ENCODE measurements at places on chromosomes 2 and 18.
A peak's percentile ranks its signal among the peaks of the same experiment; 100 is the strongest.

GRCh38 chr2:102748107-102748506 lies 13.7 kb upstream of the TMEM182 start:
- DNase-seq: no peak

DNA sequence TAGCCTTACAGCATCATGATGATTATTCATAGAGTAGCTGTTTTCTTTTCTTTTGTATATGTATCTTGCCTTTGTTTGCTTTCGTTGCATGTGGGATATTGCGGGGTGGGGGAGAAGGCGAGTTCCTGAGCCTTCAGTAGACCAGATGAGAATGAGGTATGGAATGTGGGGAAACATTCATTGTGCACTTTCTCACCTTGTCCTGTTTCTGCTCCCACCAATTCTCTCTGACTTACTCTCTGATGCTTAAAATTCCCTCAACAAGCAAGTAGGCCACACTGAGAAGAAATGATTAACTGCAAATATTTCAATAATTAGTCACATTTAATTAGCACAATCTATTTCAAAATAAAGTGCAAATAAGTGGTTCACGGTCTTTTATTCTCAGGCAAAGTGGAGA lies 31.0 kb downstream of the GKN2 start:
- DNase-seq: no peak

GRCh38 chr2:27955384-27956161 lies 65.0 kb downstream of the BABAM2 start:
- DNase-seq: no peak

DNA sequence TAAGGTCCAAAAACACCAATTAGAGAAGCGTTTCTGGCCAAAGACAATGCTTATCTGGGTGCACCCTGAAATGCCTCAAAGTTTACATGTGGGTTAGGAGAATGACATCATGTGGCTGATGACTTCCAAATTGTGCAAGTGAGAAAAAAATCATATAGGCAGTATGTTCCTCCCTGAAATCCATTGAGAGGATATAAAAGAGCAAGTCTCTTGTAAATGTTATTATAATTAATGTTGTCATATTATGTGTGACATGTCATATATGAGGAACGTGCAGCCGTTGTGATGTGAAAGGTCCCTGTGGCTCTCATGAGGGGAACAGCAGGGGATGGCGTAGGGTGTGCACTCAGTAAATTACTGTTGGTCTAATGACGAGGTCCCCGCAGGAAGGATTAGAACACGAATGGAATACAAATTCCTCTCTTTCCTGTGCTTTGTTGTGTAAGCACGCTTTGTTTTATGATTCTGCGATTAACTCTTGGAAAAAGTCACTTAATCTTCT lies 290.8 kb downstream of the PRKCE start:
- DNase-seq: no peak

DNA sequence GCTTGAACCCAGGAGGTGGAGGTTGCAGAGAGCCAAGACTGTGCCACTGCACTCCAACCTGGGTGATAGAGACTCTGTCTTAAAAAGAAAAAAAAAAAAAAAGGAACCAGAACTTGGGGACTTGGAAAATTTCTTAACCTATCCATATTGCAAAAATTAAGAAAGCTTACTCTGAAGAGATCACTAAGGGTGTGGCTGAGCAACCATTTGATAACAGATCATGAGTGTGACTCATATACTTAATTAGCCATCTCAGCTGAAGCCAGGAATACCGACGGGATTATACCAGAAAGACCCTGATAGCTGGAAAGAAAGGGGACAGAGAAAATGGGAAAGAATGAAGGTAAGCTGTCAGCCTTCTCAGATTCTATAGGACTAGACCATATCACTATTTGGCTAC lies 7.1 kb upstream of the ADD2 start:
- no peak for DNase-seq

GRCh38 chr2:218885981-218886947 lies 5.6 kb downstream of the WNT10A start:
- DNase-seq: no peak

GRCh38 chr18:26771524-26771923 lies 94.0 kb downstream of the AQP4 start:
- DNase-seq: no peak

- no peak for DNase-seq
Measured at GRCh38 chr18:37525262-37525585, 40.4 kb downstream of the CELF4 start.

GRCh38 chr2:109372614-109373013 lies 241.2 kb downstream of the SEPTIN10 start:
- DNase-seq: no peak

- DNase-seq: no peak
Measured at GRCh38 chr2:226362980-226363379, 436.6 kb downstream of the IRS1 start.

- no peak for DNase-seq
Measured at GRCh38 chr18:13578400-13578799, 148.0 kb downstream of the FAM210A start.

GRCh38 chr2:222837643-222838056 lies 23.2 kb upstream of the ACSL3 start:
- no peak for DNase-seq

- DNase-seq: peak; percentile 26
Measured at GRCh38 chr18:12657684-12658425, at the start of gene SPIRE1. Gene SPIRE1 (minus strand): TSS chr18:12658107. CDS start chr18:12657866, 241 bp downstream.

DNA sequence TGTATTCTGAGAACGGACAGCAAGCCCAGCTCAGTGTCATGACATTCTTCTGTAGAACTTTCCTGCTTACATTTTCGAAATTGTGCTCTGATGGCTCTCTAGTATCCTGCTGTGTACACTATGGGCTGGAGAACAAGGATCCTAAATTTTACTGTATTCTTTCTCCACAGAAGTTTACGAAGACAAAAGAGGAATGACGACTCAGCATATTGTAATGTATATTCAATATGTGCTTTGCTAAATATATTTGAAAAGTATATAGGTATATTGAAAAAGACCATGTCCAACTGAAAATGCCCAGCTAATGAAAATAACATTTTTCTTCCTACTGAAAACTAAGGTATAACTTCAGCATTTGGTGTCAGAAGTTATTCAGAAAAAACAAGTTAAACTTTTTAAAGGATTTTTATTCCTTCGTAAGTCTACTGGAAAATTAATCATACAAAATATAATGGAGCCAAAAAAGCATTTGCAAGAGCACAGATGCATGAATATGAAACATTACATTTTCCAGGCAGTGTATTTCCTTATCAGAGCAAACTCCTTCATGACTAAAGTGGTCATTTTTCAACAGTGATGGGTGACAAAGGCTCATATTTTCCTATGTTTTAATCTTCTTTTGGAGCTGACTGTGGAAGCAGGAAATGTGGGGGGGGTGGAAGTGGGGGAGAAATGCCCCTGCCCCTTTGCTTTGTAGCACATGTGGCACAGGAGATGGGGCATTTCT lies 143.8 kb upstream of the THUMPD2 start:
- no peak for DNase-seq

- DNase-seq: no peak
Measured at GRCh38 chr2:184971546-184972068, 373.3 kb downstream of the ZNF804A start.

- no peak for DNase-seq
Measured at GRCh38 chr2:128568106-128568505, 249.4 kb upstream of the HS6ST1 start.

DNA sequence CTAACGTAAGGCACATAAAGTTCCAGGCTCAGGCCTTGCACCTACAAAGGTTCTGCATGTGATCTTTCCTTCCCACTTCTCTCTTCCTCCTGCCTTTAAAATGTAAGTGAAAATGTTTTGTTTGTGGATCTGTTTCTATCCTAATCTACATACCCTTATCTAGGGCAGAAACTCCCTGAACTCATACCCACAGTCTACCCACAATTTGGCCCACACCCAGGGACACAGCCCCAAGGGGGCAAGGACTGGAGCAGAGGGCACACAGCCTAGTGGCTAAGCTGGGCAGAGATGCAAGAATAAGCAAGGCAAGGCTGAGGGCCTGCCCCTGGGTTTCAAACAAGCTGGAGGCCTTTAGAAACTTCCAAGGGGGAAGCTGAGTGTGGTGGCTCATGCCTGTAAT lies 71.0 kb downstream of the HS1BP3 start:
- no peak for DNase-seq

DNA sequence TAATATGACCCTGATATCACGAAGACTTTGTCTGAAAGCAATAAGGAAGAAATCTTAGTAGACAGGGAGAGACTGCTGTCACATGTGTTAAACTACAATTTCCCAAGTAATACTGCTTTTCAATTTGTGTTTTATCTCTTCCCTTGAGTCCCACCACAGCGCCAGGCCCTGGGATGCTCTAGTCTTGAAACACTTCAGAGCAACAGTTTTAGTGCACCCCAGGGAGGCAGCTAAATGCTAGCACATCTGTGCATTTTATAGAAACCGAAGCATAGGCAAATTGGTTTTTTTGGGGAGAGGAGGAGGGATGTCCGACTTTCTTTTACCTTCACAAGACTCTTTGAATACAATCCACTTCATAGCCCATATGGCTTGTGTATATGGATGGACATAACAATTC lies 550.0 kb upstream of the SYT4 start:
- DNase-seq: no peak

DNA sequence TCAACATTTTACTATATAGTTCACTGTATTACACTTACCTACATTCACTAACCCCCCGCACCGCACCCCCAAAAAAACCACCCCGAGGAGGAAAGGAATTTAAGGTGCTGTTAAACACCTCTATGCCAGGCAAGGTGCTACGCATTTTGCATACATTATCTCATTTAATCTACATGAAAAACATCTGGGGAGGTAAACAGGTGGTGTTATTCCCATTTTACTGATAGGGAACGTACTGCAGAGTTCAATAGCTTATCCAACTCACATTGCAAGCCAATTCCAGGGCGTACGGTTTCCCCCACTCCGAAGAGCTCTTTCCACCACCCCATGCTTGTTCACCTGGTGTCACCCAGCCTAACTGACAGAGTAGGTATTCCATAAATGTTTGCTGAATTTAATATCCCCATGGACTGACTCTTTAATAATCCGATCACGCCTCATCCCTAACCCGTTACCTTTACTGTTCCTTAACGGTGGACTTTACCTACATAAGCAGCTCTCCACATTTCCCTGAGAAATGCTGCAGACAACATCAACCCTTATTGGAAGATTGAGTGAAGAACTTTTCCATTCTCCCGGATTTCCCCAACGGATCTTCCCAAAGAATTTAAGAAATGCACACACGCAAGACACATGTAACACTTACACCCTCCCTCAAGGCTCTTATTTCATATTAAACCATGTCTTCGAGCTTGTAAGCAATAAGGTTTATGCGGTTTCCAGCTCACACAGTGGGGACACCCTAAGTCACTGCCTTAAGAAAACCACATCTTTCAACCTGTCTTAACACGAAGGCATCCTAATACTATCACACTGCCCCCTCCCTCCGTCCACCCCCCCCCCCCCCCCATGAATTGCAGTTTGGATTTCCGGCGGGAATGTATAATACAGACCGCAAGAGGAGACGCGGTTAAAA lies 1.2 kb downstream of the RAPH1 start:
- DNase-seq: peak; percentile 39

- DNase-seq: no peak
Measured at GRCh38 chr18:61865466-61866175, 27.2 kb downstream of the RNF152 start.

DNA sequence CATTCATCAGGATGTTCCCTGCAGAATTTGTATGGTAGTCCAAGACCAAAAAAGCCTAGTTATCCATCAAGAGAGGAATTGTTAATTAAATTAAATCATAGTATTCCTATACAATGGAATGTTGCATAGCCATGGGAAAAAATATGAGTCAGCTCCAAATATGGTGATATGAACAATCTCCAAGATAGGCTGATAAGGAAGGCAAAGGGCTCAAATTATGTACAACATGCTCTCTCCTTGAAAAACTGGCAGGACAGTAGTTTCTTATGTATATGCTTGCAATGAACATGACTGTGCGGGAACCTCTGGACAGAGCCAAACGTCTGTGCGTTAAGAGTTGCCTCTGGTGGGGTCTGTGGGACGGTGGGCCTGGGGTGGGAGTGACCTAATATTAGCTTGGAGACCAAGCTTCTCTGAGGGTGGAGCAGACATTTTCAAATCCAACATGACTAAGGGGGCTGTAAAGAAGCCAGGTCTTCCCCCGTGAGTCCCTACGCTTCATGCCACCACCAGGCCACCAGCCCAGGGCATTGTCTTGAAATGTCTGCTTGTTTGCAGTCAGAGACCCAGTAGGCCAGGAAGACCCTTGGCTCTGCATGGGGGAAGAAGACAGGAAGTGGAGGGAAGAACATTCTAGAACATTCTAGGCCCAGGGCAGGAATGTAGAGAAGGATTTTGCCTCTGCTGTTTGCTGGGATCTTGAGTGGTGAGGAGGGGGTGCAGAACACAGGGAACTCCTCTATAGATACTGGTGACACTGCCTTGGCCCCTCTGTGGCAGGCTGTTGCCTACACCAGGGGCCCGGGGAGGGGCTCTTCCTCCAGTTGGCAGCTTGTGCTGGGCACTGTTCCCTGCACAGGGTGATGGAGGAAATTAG lies 244.0 kb upstream of the HS6ST1 start:
- no peak for DNase-seq

- no peak for DNase-seq
Measured at GRCh38 chr2:120736624-120737339, 1.1 kb downstream of the GLI2 start.

GRCh38 chr2:66494708-66495107 lies 59.8 kb downstream of the MEIS1 start:
- no peak for DNase-seq

DNA sequence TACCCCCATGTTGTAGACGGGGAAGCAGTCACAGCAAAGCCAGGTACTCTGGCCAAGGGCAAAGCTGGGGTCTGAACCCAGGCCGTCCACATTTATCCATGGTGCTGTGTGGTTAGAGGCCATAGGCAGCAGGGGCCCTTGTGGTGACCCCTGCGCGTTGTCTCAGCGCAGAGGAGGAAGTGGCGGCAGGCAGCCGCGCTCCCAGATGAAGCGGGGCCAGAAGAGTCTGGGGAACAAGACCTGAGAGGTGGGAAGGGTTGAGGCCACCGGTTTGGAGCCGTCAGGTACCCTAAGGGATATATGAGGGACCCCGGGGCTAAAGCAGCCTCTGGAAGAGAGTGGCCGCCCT lies 770 bp downstream of the ZNF396 start:
- DNase-seq: no peak

GRCh38 chr18:48393776-48394175 lies 15.4 kb downstream of the ZBTB7C start:
- DNase-seq: no peak

DNA sequence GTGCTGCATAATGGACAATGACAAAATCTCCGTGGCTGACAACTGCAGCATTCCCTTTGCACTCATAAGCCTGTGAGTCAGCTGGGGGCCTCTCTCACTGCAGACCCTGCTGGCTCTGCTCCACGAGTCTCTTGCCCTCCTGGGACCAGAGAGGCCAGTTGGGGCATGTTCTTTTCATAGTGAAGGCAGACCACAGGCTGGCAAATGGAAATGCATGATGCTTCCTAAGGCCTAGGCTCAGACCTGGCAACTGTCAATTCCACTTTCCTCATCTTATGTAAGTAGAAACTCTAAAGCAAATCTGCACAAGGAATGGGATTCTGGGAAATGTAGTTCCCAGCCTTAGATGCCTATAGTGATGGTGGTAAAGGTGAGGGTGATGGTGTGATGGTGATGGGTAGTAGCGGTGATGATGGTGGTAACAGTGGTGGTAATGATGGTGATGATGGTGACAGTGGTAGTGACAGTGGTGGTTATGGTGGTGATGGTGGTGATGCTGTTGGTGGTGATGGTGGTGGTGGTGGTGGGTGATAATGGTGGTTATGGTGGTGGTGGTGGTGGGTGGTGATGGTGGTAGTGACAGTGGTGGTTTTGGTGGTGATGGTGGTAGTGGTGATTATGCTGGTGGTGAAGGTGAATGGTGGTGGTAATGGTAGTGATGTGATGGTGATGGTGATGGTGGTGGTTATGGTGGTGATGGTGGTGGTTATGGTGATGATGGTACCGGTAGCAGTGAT lies 185.8 kb upstream of the ARL4C start:
- no peak for DNase-seq

- DNase-seq: no peak
Measured at GRCh38 chr18:32891797-32892196, 119.0 kb upstream of the KLHL14 start.

Data from CD4-positive, alpha-beta T cell treated with Interleukin-15 for 4 hours (primary cell).